ENCODE measurements at places on chromosomes 2 and 18.

DNA sequence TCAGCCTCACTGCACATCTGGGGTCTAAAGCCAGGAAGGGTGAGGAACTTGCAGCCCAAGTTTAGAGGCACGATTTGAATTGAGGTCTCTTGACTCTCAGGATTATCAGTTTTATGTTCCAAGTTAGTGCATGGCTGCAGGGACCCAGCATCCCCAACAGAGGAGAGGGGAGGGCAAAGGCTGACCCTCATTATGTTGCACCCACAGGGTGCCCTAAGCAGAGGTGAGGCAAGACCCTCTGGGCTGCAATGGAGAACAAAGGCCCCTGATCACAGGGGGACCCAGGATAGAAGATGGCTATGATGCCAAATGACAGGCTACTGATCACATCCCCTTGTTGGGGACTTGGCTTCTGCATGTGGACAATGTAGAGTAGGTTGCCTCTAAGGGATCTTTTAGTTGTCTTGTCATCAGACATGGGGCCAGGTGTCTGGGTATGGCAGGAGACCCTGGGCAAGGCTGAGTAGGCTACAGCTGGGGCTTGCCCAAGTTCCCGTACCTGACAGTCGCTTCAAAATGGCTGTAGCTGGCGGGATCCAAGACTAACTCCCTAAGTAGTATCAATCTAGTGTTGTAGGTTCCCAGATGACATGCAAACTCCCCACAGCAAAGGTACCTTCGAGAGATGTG, 4.5 kb upstream of the GDF7 start:
- DNase-seq: no peak

DNA sequence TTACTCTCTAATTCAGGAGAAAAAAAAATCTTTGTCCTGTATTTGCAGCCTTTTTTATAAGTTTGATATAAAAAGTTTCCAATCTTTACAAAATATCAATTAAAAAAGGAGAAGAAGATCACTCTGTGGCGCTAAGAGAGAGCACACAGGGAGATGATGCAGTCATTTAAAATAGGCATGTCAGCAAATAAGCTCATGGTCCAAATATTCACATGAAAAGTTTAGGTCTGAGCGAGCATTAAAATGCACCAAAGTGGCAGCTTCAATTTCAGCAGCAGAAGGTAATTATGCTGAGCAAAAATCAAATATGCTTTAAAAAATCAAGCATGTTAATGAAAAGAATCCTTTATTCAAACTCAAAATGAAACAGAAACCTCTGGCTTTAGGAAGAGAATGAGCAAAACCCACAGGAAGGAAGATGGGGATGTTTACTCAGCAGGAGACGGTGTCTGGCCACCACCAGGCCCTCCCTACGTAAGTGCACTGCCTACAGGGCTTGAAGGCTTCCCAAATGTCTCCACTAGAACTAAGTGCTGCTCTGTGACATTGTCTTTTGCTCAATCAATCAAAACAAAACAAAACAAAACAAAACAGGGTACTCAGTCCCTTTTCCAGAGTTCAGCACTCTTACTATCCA, 120.4 kb downstream of the L3MBTL4 start:
- no peak for DNase-seq

- no peak for DNase-seq
These were observed 583.9 kb upstream of the KLHL29 start for GRCh38 chr2:22801071-22801470.

DNA sequence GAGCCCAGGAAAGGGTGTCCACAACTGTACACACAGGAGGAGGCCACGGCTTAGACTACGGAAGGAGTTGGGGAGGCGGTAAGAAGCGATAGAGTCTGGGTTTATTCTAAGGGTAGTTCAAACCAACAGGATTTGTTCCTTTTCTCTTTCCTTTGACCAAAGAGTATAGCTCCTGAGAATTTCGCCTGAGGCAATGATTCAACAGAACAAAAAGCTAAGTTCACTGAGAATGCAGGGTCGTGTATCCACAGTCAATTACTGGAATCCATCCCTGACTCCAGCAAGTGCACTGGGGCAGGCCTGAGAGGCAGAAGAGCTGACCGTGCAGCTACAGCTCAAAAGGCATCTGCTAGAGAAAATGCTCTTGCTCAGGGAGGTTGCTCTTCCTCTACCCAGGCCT, 140.9 kb downstream of the TFCP2L1 start:
- DNase-seq: no peak

DNA sequence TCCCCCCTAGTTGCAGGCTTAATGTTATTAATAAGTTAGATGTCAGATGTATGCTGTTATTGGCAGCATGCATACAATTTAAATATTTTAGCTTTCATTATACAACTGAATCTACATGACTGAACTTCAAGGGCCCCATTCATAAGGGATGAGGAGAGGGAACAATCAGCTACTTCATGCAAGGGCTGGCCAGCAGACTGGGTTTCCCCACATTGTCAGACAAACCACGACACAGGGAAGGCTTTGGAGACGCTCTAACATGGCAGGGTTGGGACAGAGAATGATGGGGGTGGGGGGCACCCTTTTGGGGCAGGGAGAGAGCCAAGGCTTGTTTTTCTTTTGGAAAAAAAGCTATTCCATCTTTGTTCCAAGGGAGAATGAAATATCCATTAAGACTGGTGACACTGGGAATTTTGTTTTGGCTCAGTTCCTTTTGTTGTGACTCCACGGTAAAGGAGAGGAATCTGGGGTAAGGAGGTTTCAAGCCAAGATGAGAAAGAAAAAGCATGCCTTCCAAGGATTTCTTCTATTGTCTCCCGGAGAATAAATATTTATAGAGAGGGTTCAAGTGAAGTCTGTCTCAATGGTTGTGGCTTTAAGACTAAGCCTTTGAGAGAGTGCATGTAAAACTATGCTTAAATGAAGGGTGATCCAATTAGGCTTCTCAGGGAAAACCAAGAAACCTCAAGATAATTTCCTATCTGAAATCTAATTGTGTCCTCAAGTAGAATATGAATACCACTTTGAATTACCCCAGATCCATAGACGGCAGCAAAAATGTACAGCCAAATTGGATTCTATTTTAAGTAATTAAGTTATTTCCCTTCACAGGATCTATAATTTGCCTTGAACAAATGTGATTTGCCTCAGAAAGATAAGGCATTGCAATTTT, 5.4 kb downstream of the CXCR4 start:
- no peak for DNase-seq

- no peak for DNase-seq
These were observed 213.4 kb upstream of the STK17B start for GRCh38 chr2:196384729-196385128.

DNA sequence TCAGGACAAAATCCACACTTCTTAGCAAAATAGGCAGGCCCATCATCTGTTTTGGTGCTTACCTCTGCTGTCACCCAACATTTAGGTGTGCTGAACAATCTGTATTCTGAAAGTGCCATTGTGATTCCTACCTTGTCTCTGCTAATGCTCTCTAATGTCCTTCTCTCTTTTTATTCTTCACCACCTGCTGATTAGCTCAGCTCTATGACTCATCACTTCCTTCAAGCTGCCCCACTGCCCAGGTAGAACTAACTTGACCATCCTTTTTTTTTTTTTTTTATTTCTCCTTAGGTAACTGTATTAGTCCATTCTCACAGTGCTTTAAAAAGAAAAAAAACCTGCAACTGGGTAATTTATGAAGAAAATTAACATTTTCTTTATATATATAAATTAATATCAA, 478.7 kb upstream of the POU3F3 start:
- no peak for DNase-seq

- no peak for DNase-seq
These were observed 54.6 kb downstream of the ZFP36L2 start for GRCh38 chr2:43171789-43172188.

DNA sequence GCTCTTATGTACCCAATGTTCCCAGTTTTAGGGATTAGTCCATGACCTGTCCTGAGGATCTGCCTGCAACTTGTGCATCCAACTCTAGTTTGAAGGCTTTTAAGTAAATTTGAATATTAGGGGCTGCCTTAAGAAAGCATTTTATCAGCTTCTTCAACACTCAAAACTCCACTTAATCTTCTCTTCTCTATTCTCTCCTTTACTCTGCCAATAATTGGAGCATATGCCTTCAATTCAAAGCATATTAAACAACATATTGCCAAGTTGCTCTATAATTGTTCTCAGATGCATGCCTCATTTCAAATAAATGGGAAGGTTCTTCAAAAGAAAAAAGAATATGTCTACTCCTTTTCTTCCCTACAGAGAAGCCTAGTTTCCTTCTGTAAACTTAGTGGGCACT, 84.8 kb upstream of the NCKAP5 start:
- no peak for DNase-seq

GRCh38 chr2:4938206-4938605, 754.0 kb upstream of the SOX11 start:
- DNase-seq: no peak

- no peak for DNase-seq
These were observed 253.2 kb downstream of the NEDD4L start for GRCh38 chr18:58297198-58297597.

DNA sequence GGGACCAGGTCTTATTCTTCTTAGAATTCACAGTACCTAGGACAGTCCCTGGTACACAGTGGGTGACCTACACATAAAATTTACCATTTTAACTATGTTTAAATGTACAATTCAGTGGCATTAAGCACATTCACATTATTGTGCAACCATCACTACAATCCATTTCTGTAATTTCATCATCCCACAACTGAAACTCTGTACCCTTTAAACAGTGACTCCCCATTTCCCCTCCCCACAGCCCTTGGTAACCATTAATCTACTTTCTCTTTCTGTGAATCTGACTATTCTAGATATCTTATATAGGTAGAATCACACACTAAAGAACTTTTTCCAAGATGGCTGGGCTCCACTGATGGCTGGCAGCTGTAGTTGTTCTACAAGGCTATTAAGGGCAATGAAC, 41.6 kb downstream of the GFPT1 start:
- DNase-seq: no peak

GRCh38 chr2:29440921-29441623, 325.9 kb downstream of the CLIP4 start:
- no peak for DNase-seq

DNA sequence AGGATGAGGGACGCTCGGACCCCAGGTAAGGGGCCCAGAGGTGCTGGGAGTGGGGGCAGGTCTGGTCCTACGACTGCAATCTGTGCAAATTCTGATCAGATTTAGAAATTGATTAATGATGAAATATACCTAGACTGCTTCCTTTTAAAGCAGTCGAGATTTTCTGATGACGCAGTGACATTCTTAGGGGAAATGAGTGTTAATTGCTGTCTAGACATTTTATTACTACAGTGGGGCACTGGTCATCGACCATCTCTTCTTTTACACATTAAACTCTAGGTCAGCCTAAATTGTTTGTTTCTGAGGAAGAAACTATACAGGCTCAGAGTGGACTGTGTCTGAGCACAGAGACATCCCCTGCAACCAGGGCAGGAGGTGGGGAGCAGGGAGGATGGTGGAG, 154.4 kb upstream of the SALL3 start:
- no peak for DNase-seq

GRCh38 chr2:77268626-77269025, 253.6 kb downstream of the LRRTM4 start:
- no peak for DNase-seq

DNA sequence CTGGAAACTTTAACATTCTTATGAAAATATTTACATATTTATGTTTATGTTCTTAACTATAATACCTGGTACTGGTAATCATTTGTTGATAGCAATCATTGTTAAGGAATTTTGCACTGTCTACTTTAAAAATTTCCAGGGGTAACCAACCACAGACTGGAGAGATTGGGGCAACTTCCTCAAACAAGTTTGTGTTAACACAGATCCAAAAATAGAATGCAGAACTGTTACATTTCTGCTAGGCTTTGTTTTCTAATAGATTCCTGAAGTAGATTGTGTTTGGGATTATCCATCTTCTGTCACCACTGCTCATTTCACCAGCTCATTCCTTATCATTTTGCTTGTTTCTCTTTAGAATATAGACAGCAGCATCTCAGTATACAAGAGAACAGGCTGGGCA, 23.7 kb downstream of the RNF125 start:
- DNase-seq: no peak

DNA sequence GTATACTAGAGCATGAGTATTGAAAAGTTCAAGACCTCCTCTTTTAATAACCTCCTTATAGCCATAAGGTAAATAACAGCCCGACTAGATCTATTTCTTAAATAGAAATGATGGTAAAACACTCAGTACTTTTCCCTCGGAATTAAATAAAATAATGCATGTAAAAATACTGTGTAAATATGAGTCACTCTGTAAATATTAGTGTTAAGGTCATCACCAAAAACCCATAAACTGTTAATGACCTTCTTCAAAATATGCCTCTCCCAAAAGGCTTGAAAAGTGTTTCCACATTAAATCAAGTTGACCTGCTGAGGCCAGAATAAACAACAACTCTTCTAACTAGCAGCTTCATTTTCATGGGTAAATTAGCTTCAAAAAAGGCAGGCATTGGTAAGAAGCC, 25.3 kb upstream of the BZW1 start:
- no peak for DNase-seq

GRCh38 chr2:174076975-174077374, 111.8 kb upstream of the SP3 start:
- no peak for DNase-seq

DNA sequence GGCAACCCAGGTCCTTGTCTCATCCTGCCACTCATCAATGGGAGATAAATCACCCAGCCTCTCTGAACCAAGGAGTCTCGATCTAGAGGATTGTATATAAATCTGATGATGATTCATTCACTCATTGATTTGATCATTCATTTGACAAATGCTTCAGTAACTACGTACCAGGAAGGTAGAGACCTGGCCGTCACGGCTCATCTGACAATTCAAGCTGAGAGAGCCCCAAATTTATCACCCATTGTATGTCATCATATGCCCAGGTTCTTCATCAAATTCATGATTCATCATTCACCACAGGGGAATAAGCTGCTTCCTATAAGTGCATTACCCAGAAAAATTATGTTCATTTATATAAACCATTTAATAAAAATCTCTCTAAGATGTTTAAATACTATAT, 116.9 kb downstream of the FAM161A start:
- DNase-seq: no peak

- DNase-seq: no peak
These were observed 298.4 kb downstream of the LPIN1 start for GRCh38 chr2:12044857-12045256.

DNA sequence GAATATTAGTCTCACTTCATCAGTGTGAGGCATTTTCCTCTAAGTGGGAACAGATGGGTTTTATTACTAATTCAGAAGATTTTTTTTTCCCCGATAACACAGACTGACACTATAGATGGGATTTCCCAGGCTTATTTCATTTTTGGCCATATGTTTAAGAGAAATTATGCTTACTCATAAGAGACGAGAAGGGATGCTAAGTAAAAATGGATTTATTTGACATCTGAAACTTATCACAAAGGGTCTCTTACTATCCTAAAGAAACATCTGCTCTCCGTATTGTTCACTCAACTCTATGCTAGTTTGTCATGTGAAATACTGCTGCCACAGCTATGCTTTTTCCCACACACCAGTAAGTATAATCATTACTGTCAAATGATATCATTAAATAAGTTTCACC, 1476.3 kb downstream of the LRP1B start:
- no peak for DNase-seq

GRCh38 chr2:205975082-205975949, 110.7 kb downstream of the INO80D start:
- no peak for DNase-seq
